ENCODE measurements at places on chromosomes 2 and 18.

DNA sequence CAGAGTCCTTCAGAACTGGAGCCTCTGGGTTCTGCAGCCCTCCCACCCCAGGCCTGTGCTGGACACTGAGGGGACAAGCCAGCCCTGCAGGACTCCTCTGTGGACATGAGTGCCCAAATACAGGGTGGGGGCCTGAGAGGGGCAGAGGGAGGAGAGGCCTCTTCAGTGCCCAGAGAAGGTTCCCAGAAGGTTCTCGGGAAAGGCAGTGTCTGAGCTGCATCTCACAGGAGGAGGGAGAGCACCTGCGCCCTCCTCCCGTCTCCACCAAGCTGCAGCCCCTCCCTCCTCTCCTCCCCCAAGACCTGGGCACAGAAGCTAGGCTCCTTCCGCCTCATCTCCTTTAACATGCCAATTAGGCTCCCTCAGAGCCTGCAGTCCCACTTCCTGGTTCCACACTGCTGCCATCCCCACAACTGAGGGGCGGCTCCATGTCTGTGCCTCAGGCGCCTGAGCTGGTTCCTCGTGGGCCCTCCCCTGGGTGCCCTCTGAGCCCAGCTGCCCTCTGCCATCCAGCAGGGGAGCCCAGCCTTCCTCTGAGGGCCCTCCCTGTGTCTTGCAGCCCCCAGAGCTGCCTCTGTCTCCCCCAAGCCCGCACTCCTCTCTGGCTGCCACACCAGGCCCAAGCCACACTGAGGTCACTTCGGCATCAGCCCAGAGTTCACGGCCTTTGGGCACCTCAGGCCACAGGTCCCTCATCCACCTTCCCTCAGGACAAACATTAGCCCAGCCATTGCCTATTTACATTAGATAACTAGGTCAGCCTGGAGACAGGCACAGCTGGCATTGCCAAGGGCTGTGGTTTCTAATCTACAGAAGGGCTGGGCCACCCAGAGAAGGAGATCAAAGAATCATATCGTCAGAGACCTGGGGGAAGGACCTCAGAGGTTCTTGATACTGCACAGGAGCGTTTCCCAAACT is 28.9 kb downstream of the KCNK3 start:
- DNase-seq, result no peak

DNA sequence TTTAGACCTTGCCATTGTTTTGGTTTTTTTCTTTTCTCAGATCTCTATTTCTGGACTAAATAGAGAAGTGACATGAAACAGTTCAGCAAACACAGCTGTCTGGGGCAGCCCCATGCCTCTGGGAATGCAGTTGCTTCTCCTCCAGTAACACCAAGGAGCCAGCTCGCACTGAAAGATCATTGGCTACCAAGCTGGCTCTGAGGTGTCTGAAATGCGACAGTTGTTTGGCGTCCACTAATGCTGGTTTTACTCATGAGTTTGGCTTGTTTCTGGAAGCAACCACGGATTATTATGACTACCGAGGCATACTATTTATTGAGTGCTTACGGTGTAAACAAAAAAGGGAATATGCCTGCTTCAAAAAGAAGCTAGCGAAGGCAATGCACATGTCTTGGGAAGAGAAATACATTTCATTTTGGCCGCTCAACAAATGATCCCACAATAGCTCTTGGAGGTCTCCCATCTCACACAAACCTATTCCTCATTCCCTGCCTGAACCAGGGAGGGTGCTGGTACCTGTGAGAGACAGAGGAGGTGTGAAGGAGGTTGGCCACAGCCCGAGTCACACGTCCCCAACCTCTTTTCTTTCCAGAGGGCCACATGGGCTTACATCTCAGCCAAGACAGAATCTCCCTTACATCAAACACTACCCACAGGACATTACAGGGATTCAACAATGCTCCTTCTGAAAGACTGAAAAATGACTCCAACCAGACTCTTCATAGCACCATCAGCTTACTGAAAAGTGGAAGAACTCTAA is 37.5 kb upstream of the NEB start:
- peak; percentile 82 for DNase-seq

- peak; percentile 81 for DNase-seq
Measured at GRCh38 chr18:29749704-29750103, 1292.8 kb downstream of the DSC3 start.

- DNase-seq, result no peak
Measured at GRCh38 chr18:32595832-32596231, 125.2 kb upstream of the GAREM1 start.

GRCh38 chr18:44533071-44533470 is 147.6 kb upstream of the SETBP1 start:
- no peak for DNase-seq

DNA sequence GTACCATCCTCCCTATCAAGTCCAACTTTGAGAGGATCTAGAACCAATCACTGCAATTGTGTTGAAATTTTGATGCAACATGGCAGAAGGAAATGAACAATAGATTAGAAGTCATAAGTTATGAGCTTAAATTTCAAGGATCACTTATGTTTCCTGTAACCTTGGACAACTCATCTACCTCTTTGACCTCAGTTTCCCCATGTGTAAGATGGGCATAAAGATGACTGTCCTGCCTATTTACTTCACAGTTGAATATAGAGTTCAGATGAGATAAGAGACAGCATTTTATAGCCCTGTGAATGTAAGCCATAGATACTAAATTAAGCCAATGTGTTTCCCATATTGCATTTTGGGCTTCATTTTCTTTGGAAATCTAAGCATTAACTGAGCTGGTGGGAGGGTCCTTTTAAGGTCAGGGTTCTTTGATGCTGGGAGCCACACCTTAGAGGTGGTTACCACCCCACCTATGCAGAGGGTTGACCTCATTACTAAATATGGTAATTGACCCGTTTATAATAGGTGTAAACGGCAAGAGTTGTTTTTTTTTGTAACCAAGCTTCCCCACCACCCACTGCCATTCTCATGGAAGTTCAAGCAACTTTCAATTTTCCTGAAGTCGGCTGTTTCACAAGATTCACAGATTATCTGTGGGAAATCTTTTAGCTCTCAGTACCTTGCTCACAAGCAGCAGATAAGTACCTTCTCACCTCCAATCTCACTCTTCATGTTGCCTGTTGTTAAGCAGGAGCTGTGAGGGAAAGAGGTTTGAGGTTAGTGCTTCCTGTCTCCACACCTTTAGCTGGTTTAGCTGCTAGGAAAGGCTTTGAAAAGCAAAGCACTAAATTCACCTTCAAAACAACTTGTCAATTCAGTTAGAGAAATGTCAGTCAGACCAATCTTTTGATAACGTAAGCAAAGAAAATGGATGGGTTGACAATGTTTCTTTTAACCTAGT is 13.3 kb downstream of the CD28 start:
- no peak for DNase-seq

Data from AG10803 (cell line).